ENCODE measurements at places on chromosomes 11 and 22.
A peak's percentile ranks its signal among the peaks of the same experiment; 100 is the strongest.

- no peak for DNase-seq
These were observed 52.3 kb upstream of the FDX1 start for GRCh38 chr11:110377434-110377833.

- DNase-seq = no peak
These were observed 23.4 kb upstream of the HTR3A start for GRCh38 chr11:113951537-113951936.

- DNase-seq = no peak
These were observed 79.5 kb upstream of the SLC25A18 start for GRCh38 chr22:17483688-17484372.

- peak; percentile 51 for DNase-seq
These were observed 42.2 kb downstream of the TRIOBP start for GRCh38 chr22:37739035-37739434.

GRCh38 chr22:47127441-47127871 is 365.0 kb downstream of the TBC1D22A start:
- DNase-seq = no peak

GRCh38 chr11:127997594-127997993 is 589.8 kb downstream of the ETS1 start:
- DNase-seq = no peak

GRCh38 chr22:28171712-28172111 is 252.7 kb upstream of the PITPNB start:
- DNase-seq = no peak

GRCh38 chr11:221539-221938 is 14.0 kb downstream of the RIC8A start:
- no peak for DNase-seq

- no peak for DNase-seq
These were observed 66.0 kb downstream of the WNT7B start for GRCh38 chr22:45910928-45911467.

DNA sequence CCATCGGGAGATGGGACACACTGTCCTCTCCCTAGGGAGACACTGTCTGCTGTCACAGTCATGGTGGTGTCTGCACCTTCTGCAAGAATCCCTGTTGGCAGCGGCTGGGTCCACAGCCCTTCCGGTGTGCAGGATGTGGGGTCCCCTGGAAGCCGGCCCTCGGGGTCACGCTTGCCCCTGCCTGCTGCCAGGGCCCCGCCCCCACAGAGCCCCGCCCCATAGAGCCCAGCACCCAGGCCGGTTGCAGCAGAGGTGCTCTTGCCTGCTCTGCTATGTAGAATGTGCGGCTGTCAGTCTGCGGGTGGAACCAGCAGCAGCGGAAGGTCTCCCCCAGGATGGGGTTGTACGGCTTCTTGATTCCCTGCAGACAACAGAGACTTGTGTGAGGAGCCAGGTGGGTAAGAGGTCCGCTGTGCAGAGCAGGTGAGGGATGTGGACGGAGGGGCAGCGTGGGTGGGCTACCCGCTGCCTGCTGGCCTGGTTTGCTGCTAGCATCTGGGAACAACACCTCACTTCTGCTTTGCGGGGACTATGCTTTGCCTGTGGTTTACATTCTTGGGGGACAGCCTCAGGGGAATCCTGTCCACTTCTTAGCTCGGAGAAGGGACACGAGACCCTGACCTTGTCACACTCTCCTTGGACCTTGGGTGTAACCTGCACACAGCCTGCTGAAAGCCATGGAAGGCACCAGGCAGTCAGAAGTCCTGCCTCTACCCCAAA is 44.9 kb upstream of the CARS1 start:
- no peak for DNase-seq

Data from hepatic stellate cell (primary cell).